ENCODE measurements at places on chromosomes 11 and 22.

- H3K36me3 ChIP-seq: peaks cover 37% of the 10 kb centered on the region
- no peak overlapping the region for H3K27ac ChIP-seq
These were observed 25.9 kb downstream of the GRAP2 start for GRCh38 chr22:39926753-39927152.

DNA sequence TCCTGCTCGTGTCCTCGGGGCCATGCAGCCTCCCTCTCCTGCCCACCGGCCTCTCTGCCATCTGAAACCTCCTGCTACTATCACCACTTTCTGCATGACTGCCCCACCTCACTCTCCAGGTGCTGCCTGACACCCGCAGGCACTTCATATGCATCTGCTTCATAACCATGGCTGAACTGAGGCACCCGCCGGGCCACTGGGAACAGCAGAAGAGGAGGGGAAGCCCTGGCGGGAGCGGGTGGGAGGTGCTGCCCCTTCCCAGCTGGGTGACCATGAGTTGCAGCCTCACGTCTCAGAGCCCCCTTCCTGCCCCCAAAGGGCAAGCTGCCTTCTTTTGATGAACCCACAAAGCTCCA lies 21.7 kb upstream of the PICK1 start:
- H3K4me3 ChIP-seq: no peak overlapping the region
- no peaks in the 10 kb centered on the region for H3K4me1 ChIP-seq
- no peak overlapping the region for H3K27ac ChIP-seq
- no peaks in the 10 kb centered on the region for H3K36me3 ChIP-seq
- DNase-seq: no peak
- H3K27me3 ChIP-seq: no peaks in the 10 kb centered on the region

- H3K36me3 ChIP-seq: no peaks in the 10 kb centered on the region
- no peak overlapping the region for H3K4me3 ChIP-seq
- no peak for DNase-seq
- H3K27me3 ChIP-seq: no peaks in the 10 kb centered on the region
- peaks cover 3% of the 10 kb centered on the region for H3K4me1 ChIP-seq
- H3K27ac ChIP-seq: no peak overlapping the region
These were observed 44.4 kb downstream of the GDPD5 start for GRCh38 chr11:75481223-75481921.

GRCh38 chr11:112776834-112777233 lies 184.4 kb upstream of the NCAM1 start:
- no peaks in the 10 kb centered on the region for H3K36me3 ChIP-seq
- H3K27ac ChIP-seq: no peak overlapping the region
- H3K27me3 ChIP-seq: no peaks in the 10 kb centered on the region
- H3K4me1 ChIP-seq: peaks cover 2% of the 10 kb centered on the region
- no peak overlapping the region for H3K4me3 ChIP-seq
- DNase-seq: no peak

DNA sequence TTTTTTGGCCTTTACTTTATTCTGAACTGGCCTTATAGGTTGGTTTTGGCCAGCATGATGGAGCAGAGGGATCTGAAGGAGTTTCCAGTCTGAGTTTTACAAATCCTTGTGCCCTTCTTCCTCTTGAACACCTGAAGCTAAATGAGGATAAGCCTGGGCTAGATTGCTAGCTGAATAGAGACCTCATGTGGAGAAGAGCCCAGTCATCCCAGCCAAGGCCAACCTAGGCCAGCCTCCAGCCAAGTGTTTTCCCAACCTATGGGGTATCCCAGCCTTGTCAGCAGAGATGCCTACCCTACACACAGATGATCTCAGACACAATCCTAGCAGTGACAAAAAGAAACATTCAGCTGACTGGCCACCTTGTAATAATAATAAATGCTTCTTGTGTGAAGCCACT lies 966 bp upstream of the CASP12 start:
- DNase-seq: no peak
- H3K27me3 ChIP-seq: peaks cover 5% of the 10 kb centered on the region
- H3K4me1 ChIP-seq: peaks cover 9% of the 10 kb centered on the region

DNA sequence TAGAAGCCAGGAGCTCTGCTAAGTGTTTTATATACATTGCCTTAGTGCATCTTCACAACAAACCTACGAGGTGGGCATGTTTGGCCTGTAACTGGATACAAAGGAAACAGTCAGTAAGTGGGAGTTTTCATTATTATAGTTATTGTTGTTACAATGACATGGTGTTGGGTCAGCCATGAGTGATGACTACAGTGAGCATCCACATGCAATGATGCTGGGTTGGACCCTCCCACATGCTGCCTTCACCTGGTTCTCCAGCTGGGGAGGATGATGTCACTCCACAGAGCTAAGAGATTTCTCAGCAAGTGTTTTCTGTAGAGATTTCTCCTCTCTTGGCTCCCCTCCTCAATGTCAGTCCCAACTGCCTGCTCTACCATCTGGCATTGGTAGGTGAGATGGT lies 59.3 kb downstream of the EHF start:
- DNase-seq: no peak
- no peak overlapping the region for H3K4me3 ChIP-seq
- H3K4me1 ChIP-seq: no peaks in the 10 kb centered on the region

GRCh38 chr22:46078241-46079092 lies 71.9 kb upstream of the PPARA start:
- H3K36me3 ChIP-seq: no peaks in the 10 kb centered on the region
- no peak overlapping the region for H3K4me3 ChIP-seq
- DNase-seq: no peak
- no peak overlapping the region for H3K27ac ChIP-seq
- peaks cover 16% of the 10 kb centered on the region for H3K4me1 ChIP-seq

Measured in activated T-helper 2 cell treated with anti-CD3 and anti-CD28 coated beads, Interferon-gamma antibody, Interleukin-2, Interleukin-4, amounts not matched to agents 10 μg/mL and 5 μg/mL and 100 μg/mL, durations not matched to agents 14 hours and 24 hours and 36 hours (primary cell).